ENCODE measurements at places on chromosomes 2 and 18. TPM values are rescaled to one million over a fixed set of nuclear protein-coding genes. Genes with fewer than 3 reads are reported as not detected.

DNA sequence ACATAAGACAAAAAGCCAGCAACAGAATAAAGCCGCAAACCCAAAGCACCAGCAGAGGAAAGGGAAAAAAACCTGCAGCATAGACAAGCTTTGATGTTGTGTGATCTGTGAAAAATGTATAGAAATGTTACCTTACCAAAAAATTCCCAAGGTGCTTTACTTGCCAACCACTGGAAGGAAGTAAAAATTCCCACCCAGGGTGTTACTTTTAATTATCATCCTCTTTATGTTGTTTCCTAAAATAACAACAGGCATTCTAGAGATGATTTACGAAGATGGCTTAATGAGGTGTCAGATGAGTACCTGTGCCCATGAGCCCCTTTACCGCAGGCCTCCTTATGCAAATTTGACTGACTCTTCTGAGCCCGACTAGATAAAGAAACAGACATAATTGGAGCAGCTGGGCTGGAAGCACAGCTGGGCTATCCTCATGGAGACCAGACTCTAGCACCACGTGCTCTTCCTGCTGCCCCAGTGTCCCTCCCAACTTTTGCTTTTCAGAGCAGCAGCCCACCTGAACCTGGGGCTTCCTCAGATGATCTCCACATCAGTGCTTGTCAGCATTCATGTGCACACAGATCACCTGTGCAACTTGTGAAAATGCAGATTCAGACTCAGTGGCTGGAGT is 41.5 kb downstream of the SRSF7 start:
- H3K27me3 ChIP-seq: no peaks in the 10 kb centered on the region
- no peaks in the 10 kb centered on the region for H3K36me3 ChIP-seq
- H3K27ac ChIP-seq: no peak overlapping the region

DNA sequence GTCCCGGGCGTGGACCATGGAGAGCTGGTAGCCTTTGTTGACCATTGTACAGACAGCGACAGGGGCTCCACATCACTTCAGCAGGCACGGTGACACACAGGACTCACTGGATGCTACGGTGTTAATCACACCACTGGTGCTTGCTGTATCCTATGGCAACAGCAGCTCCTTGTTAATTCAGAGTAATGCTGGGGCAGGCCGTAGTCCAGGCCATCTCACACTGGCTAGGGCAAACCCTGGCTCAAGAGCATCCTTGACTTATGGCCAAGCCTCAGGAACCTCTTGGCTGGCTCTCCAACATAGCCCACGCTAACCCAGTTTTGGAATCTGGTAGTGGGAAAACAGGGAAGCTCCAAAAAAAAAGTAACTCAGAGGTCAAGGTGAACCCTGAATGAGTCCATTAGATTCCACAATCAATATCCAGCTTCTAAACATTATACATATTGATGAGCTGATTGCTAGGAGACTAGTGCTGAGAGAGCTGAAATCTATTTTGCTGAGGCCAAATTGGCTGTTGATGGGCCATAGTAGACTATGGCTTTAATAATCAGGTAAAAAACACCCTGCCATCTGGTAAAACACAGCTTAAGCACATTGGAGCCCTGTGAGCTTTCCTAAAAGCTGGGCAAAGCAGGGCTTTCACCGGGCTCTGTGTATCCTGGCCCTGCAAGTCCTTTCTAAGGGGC is 253.6 kb downstream of the PRKCE start:
- no peaks in the 10 kb centered on the region for H3K36me3 ChIP-seq
- DNase-seq: no peak
- H3K27ac ChIP-seq: no peak overlapping the region
- peaks cover 36% of the 10 kb centered on the region for H3K4me1 ChIP-seq
- no peak overlapping the region for H3K4me3 ChIP-seq

DNA sequence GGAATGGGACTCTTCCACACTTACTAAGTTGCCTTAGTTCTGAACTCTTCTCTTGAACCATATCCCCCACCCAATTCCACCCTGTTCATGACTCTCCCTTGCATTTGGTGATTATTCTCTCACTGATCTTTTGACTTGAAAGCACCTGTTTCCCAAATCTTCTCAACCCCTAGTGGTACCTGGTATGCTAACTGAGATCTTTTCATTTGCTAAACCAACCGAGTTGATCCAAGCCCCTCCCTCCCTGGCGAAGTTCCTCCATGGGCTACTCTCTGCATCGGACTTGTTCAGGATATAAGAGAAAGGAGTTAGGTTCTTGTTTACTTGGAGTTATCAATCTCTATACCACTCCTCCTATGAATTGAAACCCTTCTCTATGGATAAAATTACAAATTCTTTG is 593.5 kb downstream of the BCL11A start:
- no peaks in the 10 kb centered on the region for H3K27me3 ChIP-seq
- no peak for DNase-seq
- no peak overlapping the region for H3K4me3 ChIP-seq
- H3K27ac ChIP-seq: no peak overlapping the region
- no peaks in the 10 kb centered on the region for H3K36me3 ChIP-seq

DNA sequence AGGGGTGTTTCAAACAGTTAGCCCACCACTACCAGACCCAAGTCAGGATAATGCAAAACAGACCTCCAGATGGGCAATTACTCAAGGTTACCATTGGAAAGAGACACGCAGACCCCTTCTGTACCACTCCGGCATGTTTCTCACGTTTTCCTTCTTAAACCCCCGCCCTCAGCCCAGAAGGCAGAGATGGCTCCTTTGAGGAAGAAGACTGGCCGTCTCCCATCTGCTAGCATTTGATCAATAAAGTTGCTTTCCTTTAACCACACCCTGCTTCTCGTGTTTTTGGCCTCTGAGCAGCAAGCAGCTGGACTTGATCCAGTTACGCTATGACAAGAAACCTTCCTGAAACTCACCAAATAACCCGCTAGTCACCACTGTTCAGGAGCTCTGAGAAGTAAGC is 1012.4 kb upstream of the GYPC start:
- H3K4me3 ChIP-seq: no peak overlapping the region
- no peak overlapping the region for H3K27ac ChIP-seq
- DNase-seq: no peak
- H3K27me3 ChIP-seq: no peaks in the 10 kb centered on the region

DNA sequence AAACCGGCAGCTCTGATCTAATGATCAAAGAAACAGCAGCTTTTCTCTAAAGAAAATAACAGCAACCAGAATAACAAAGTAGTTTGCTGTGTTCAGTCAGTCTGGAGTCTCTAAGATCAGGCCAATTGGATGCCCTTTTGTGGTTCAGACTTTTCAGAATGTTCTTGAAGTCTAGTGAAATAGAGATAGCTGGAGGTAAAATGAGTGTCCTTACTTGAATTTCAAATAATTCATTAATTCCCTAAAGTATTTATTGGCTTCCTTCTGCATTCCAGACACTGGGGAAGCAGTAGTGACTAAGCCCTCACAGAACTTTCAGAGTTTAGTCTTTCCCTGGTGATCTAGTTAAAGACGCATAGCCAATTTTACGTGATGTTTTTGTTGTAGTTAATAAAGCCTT is 58.7 kb downstream of the C18orf54 start:
- no peaks in the 10 kb centered on the region for H3K36me3 ChIP-seq
- no peaks in the 10 kb centered on the region for H3K27me3 ChIP-seq
- no peaks in the 10 kb centered on the region for H3K4me1 ChIP-seq
- DNase-seq: no peak

DNA sequence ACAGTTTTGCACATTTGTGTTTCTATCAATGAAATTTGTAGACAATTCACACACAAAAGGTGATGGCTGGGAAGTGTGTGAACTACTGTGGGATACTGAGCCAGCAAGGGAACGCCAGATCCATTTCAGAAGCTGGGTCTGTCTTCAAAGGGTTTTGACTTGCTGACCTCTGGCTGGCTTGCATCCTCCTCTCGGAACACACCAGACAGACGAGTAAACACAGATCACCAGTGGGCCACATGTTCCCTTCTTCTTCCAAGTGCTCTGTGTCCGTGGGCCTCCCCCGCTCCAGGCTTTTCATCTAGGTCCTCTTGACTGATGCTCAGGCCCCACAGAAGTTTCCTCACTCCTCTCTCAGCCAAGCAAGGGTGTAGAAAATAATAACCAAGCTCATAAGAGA is 122.2 kb upstream of the OSR1 start:
- no peak for DNase-seq
- no peak overlapping the region for H3K27ac ChIP-seq
- no peaks in the 10 kb centered on the region for H3K27me3 ChIP-seq
- no peaks in the 10 kb centered on the region for H3K4me1 ChIP-seq
- H3K4me3 ChIP-seq: no peak overlapping the region

GRCh38 chr18:35871337-35871736 is 101.1 kb upstream of the RMP24 start:
- H3K36me3 ChIP-seq: no peaks in the 10 kb centered on the region
- no peak overlapping the region for H3K4me3 ChIP-seq
- no peaks in the 10 kb centered on the region for H3K4me1 ChIP-seq
- no peak for DNase-seq
- H3K27ac ChIP-seq: no peak overlapping the region

DNA sequence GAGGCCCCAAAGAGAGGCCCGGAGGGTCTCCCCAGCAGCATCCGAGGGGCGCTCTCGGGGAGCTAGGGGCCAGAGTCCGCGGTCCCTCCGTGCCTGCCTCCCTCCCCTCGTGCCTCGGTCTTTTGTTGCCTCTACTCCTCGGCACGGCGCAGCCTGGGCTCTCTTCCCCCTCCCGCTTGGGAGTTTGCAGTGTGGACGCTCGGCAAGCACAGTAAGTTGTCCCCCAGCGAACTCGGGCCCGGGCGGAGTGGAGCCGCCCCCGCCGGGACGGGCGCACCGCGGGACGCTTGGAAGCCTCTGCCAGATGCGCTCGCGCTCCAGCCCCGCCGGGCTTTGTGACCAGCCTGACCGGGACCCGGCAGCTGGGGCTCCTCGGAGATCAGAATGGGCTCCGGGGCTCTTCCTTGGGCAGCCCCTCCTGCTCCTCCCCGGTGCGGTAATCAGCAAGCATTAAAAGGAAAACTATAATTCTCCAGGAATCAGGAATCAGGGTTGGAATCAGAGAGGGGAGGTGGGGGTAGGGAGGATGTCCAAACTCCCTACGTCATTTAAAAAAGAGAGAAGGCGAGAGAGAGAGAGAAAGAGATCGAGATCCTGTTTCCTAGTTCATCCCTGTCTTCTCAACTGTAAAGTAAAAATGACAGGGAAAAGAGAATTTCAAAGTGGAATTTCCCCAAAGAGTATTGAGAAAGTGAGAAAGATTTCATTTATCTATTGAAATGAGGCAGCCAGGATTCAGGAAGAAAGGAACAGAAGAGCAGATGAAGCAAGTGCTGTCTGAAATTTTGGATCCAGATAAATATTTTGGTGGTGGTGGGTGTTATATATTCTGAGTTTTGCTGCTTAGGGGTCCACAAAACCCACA is 786 bp upstream of the TMEM200C start:
- H3K27me3 ChIP-seq: peaks cover 35% of the 10 kb centered on the region
- peak; percentile 20 for DNase-seq
- H3K4me1 ChIP-seq: peaks cover 22% of the 10 kb centered on the region
- H3K36me3 ChIP-seq: no peaks in the 10 kb centered on the region

GRCh38 chr2:44137872-44138551 is 30.7 kb upstream of the PPM1B start:
- H3K4me1 ChIP-seq: no peaks in the 10 kb centered on the region
- H3K36me3 ChIP-seq: no peaks in the 10 kb centered on the region
- no peaks in the 10 kb centered on the region for H3K27me3 ChIP-seq
- DNase-seq: no peak
- H3K27ac ChIP-seq: no peak overlapping the region

DNA sequence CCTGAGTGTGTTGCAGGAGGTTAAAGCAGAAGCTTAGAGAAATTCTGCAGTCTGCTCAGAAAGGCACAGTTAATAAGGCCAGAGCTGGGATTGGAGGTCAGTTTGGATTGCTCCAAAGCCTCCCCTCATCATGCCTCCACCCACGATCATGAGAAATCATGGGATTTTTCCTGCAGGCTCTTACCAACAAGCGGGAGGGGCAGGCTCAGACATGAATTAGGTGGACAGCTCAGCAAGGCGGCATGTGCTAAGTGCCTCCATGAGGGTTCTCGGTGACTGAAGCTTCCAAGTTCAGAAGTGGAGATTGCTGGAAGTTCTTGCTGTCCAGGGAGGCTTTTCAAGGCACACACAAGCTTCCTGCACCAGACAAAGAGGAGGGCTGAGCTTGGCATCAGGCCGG is 163.8 kb downstream of the SETBP1 start:
- H3K27me3 ChIP-seq: no peaks in the 10 kb centered on the region
- H3K36me3 ChIP-seq: no peaks in the 10 kb centered on the region
- no peak overlapping the region for H3K4me3 ChIP-seq
- peaks cover 11% of the 10 kb centered on the region for H3K4me1 ChIP-seq
- no peak overlapping the region for H3K27ac ChIP-seq
- no peak for DNase-seq

DNA sequence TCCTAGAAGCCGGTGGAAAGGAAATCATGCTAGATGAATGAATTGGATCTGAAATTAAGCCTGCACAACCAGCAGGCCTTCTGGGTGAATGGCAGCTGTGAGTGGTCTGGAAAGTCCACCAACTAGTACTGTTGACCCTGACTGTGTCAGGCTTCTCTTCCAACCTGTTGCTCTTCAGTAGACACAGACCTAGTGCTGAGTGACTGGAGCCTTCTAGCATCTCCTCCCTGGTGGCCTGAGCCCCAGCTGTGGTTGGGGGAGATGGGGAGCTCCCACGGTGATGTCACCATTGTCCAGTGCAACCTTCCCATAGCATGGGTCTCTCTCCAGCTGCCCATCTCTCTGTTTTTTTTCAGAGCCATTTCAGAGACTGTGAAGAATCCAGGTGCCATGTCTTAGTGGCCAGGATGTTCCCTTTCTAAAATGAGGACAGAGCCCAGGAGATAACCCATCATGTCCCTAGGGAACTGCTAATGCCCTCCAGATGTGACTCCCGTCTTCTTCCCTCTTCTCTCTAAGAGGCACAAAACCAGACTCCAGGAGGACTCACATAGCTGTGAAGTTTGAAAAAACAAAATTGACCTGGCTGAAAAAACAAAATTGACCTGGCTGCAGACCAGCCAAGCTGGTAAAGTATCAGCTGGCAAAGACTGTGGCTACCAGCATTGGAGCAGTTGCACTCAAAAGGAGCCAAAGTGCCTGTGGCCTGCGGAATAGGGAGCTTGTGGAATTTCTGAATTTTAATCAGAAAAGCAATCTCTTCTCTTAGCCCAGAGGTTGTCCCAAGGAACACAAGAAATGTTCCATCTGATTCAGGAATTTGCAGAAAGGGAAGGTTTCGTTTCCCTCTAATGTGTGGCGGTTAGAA is 67.4 kb upstream of the RPL31 start:
- no peak overlapping the region for H3K4me3 ChIP-seq
- no peaks in the 10 kb centered on the region for H3K4me1 ChIP-seq
- H3K27me3 ChIP-seq: no peaks in the 10 kb centered on the region
- no peak overlapping the region for H3K27ac ChIP-seq
- no peak for DNase-seq

- H3K4me3 ChIP-seq: no peak overlapping the region
- H3K27ac ChIP-seq: no peak overlapping the region
- no peak for DNase-seq
- no peaks in the 10 kb centered on the region for H3K27me3 ChIP-seq
- no peaks in the 10 kb centered on the region for H3K36me3 ChIP-seq
- no peaks in the 10 kb centered on the region for H3K4me1 ChIP-seq
Observed at GRCh38 chr2:147231607-147232006, 613.2 kb upstream of the ACVR2A start.

GRCh38 chr18:12836551-12836950 is 47.5 kb downstream of the PTPN2 start:
- no peak for DNase-seq
- no peaks in the 10 kb centered on the region for H3K36me3 ChIP-seq
- H3K27me3 ChIP-seq: no peaks in the 10 kb centered on the region
- H3K4me3 ChIP-seq: no peak overlapping the region
- H3K4me1 ChIP-seq: peaks cover 37% of the 10 kb centered on the region

IHH gene
- 1.0 TPM for total RNA-seq

CNRIP1 gene
- 5.7 TPM for total RNA-seq

GALNT13 gene
- total RNA-seq: 5.7 TPM

NEURL3 gene
- 71.2 TPM for total RNA-seq

UGT1A7 gene
- not detected for total RNA-seq

LNPK gene
- total RNA-seq: 6.6 TPM

GRHL1 gene
- total RNA-seq: 2.0 TPM

SERTAD2 gene
- total RNA-seq: 3.3 TPM

All from body of pancreas (tissue), 4 donors.